ENCODE measurements at places on chromosomes 2 and 18. TPM values are rescaled to one million over a fixed set of nuclear protein-coding genes. Genes with fewer than 3 reads are reported as not detected.

Gene MC2R
- not detected for total RNA-seq

Gene MYO3B
- total RNA-seq, result 0.20 TPM

DNA sequence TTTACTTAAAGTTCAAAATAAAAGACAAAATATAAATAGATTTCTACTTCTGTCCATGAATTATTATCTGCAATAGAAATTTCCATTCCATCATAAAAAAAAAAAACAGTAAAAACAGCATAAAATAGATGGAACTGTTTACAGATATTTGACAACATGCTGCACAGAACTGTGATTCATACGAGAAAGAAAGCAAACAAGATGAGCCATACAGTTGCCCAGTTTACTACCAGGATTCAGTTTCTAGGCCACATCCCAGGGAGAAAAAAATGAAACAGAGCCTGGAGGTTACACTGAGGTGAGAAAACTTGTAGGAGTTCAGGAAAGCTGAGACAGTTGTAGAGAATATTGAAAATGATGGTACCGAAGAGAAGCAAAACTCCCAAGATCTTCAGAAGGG is 1426.9 kb upstream of the ACVR2A start:
- DNase-seq, result no peak

DNA sequence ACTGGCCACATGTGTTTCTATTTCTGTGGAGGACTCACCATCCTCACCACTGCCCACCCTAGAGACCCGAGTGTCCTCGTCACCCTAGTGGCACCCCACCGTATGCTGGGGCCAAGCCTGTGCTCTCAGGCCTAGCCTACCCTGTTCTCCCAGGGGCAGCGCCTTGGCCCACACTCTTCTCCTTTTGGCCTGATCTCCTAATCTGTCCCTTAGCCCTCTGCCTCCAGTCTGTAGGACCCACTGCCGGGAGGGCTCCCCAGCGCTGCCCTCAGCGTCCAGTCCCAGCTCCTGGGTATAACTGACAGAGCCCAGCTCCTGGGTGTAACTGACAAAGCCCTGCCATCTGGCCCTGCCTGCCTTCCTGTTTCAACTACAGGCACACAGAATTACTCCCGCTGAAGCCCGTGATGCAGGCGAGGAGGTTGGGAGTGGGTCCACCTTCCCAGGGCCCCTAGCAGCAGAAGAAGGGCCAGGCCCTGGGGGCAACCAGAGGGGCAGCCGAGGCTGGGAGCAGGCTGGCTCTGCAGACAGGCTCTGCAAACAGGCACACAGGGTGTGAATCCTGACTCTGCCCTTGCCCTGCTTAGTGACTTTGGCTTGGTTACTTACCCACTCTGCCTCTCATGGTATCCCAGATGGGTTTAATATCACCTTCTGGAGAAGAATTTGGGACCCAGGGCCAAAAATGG is 25.6 kb upstream of the PTMA start:
- DNase-seq, result no peak

- peak; percentile 64 for DNase-seq
Observed at GRCh38 chr2:136310797-136311603, 193.1 kb upstream of the CXCR4 start.

GRCh38 chr2:122136056-122136455 is 380.6 kb downstream of the TSN start:
- DNase-seq, result peak; percentile 8

Gene PSMA8
- total RNA-seq, result 1.8 TPM

Gene ARHGAP28
- not detected for total RNA-seq

- DNase-seq, result no peak
Observed at GRCh38 chr2:237262838-237263771, 150.9 kb downstream of the COL6A3 start.

DNA sequence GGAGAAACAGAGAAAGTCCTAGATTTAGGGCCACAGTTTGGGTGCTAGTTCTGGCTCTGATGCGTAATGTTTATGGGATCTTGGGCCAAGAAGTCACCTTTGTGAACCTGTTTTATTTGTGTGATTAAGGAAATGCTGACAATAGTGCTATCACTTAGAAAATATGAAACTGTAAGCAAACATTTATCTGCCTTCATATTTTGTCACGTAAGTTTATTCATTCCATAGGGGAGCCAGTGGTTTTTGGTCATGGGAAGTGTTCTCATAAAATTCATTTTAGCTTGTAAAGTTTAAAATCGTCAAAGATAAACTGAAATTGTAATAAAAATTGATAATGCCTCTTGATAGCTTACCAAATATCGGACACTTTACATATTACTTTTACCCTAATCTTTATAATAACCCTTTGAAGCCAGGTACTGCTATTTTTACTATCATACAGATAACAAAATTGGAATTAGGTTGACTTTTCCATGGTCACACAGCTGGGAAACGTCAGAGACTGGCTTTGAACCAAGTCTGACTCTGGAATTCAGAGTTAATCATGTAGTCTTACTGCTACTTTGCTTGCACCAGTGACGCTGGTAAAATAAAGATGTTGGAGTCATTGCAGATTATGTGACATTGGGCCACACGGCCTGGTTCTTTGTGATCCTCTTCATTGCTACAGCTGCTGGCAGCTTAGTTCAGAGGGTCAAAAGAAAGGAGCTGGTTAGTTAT is 99.7 kb downstream of the ICA1L start:
- no peak for DNase-seq

DNA sequence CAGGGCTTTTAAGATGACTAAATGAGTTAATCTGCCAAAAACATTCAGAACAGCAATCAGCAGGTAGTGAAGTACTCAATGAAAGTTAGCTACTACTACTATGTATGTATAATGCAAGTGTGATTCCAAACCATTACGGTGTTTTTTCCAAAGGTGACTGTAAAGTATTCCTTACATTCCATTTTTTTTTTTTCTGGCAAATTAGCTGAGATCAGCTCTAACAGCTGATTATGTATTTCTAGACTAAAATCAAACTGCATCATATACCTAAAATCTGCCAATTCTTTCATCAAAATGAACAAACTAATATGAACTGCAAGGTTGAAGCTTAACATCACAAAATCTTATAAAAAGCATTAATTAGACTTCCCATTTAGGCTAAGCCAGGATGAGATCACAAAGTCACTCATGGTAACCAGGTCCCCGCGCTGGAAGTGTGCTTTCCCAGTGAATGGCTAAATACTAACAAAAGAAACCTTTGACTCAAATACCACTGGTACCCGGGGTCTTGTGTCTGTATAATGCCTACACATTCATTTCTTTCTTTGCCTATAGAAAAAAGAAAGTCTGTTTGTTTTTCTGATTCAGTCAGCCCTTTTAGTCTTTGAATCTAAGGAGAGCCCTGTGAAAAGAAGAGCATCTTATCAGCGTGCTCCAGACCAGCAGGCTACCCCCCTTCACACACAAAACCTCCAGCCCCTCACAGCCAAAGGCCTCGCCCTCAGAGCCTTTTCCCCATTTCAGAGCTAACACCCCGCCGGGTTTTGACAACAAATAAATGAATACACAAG is 88.3 kb downstream of the RBMS1 start:
- no peak for DNase-seq

- DNase-seq, result no peak
Observed at GRCh38 chr18:23142251-23142929, 7.1 kb downstream of the CABLES1 start.

DNA sequence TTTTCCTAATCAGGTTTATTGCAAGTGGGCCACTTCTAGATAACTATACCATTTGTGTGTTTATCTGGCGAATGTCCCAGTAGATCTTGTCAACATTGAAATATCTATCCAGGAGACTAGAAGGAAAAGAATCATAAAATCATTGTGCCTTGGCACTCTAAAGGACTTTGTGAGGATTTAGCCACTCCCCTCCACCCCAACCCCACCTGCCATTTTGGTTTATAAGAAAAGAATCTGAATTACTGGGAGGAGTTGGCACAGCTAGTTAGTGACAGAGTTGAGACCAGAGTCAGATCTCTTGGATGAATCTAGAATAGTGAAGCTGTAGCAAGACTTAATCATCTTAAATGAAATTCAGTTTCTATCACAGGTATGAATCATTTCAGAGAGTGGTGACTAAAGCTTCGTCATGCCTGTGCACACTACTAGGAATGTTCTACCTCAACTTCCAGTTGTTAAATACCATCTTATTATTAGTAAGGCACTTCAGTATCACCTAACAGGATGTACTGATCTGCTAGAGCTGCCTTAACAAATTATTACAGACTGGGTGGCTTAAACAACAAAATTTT is 212.7 kb upstream of the SLC14A2 start:
- DNase-seq, result no peak

Gene OST4
- 257 TPM for total RNA-seq

Gene POTEI
- total RNA-seq, result not detected

GRCh38 chr2:8743261-8743660 is 61.4 kb downstream of the ID2 start:
- DNase-seq, result no peak

DNA sequence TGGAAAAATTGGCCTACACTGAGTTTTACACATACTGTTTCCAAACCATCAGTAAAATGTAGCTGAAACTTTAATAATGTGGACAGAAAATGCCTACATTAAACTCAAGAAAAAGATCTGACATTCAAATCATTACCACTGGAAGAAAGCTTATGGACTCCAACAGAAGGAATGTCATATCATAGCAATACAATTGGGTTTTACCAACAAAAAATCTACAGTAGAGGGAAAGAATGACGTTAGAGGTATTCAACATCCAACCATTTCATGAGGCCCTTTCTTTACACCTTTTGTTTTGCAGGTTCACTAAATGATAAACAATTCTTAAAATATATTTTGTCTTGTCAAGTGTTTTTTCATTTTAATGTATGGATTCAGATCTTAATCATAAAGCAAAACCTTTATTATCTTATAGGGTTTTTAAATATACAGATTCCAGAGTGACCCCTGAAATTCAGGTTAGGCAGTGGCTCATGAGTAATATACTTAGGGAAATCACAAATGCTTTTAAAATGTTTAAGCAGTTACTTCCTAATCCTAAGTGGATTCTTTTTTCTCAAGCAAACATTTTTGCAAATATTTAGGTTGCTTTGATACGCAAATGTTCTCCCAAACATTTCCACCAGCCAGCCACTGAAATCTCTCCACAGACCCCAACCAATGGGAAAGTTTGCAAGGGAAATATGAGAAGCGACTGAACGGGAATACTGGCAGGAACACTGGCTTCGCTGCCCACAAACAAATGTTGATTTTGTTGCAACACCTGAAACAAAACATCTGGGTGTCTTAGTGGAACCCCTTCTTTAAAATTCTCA is 168.7 kb downstream of the TCF4 start:
- no peak for DNase-seq

- no peak for DNase-seq
Observed at GRCh38 chr18:30862900-30863299, 179.6 kb downstream of the DSC3 start.

GRCh38 chr2:85326406-85327159 is 1.2 kb downstream of the TGOLN2 start:
- DNase-seq, result peak; percentile 74

GRCh38 chr18:26159353-26159752 is 25.7 kb downstream of the PSMA8 start:
- no peak for DNase-seq

DNA sequence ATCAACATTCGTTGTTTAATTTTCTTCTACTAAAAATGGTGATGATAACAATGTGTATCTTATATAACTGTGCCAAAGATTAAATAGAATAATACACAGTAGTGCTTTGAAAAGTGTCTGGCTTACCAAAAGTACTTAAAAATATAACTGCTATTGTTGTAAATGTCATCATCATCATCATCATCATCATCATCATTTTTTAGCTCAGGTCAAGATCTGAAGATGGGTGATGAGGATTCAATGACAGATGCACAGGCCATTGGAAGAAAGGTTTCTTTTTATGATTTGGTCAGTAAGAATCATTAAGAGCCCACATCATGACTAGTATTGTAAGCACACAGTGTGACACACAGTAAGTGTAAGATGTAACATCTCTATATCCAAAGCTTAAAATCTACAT is 795.2 kb downstream of the SLC4A3 start:
- no peak for DNase-seq

GRCh38 chr2:204039298-204039838 is 102.8 kb downstream of the ICOS start:
- no peak for DNase-seq

GRCh38 chr18:48161911-48162698 is 231.6 kb upstream of the SMAD2 start:
- DNase-seq, result peak; percentile 10

GRCh38 chr2:99878581-99879350 is 263.6 kb downstream of the AFF3 start:
- DNase-seq, result no peak

Gene TMEM185B
- 17.2 TPM for total RNA-seq

DNA sequence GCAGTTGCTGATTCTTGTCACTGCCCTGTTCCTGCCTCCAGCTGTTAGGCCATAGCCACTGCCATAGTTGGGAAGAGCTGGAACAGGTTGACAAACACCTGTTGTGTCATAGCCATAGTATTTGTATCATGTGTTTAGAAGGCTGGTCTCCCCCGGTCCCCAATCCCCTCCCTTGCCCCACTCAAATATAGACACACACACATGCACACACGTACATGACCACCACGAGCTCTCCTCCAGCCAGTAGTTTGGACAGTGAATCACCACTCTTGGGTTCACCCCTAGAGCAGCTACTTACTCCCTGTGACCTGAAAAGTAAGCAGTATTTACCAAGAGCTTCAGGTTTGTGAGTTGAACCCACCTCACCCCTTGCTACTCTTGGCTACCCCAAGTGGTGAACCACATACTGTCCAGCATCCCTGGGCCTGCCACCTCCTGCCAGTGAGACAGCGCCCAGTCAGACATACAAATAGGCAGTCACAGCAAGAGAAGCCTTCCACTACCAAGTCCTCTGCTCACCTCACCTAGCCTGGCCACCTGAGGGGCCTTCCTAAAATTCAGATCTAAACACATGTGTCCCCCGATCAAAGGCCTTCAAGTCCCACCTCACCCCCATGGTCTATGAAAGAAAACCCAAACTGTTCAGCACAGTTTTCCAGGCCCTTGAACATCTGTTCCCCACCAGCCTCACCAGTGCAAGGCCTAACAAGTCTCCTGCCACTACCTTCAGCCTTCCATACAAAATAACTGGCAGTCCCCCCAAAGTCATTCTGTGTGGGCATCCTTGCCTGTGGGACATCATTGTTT is 7.1 kb downstream of the PCBP1 start:
- DNase-seq, result peak; percentile 60

GRCh38 chr2:100418406-100418962 is 1.0 kb upstream of the CHST10 start:
- DNase-seq, result peak; percentile 54

DNA sequence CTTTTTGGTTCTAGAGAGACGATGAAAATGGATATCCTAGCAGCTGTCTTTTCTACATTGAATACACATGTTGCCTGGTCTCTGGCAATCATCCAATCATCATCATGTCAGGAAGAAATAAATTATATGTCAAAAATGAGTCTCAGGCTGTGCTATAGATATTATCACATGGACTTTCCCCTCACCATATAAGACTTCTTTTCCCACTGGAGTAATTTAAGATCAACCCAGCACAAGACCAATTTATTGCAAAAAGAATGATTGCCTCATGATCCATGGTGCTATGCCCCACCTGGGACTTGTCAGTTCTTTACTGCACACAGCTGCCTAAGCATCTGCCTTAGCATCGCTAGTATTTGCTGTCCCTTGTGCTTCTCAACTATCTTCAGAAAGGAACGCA is 783.7 kb upstream of the TMEFF2 start:
- no peak for DNase-seq
